Stromal cell of bone marrow (primary cell): ENCODE measurements at places on chromosomes 5 and 9.
A peak's percentile ranks its signal among the peaks of the same experiment; 100 is the strongest.

DNA sequence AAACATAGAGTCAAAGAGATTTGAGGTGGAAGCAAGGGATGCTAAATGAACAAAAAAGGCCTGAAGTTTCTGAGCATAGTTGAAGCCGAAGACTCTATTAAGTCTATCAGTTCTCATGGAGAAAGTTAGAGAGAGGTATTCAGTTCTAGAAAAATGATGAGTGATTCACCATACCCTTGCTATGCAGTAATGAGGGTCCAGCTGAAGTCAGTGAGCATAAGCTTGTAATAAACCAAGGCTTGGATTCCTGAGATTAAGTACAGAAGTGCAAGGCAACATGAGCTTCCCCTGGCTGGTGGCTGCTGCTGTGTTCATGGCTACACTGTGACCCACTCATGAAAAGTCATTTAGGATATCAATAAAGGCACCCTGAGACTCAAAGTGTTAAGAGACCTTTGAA, 129.7 kb upstream of the MTAP start:
- DNase-seq: no peak

DNA sequence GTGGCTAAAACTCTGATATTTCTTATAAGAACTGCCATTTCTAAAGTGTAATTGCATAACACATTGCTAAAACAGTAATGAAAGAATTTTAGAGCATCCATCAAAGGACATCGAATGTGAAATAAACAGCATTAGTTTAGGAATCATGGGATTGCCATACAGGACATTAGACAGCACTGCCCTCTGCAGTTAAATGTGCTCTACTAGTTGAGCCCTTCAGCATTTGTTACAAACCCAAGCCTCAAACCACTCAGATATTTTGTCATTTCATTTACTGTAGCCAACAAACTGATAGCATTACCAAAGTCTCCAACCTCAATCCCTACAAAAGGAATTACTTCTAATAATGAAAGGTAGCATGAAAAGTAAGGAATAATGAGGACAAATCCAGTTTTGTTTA, 116.8 kb upstream of the COX7C start:
- no peak for DNase-seq

GRCh38 chr9:14479163-14479560, 165.2 kb upstream of the NFIB start:
- no peak for DNase-seq

DNA sequence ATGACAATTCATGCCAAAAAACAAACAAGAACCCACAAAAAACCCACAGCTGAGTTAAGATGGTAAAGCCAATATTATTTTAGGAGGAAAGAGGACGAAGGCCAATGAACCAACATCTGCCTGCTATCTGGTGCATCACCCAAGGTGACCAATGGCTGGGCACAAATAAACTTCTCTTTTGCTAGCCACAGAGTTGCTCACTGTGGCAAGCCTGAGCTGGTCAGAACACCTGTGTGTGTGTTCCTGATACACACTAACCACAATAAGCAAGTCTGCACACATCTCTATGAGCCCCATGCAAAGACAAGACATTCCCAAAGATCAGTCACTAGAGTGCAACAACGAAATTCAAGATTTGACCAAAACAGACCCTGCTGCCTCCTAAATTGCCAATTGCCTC, 63.1 kb downstream of the RNF38 start:
- no peak for DNase-seq

- no peak for DNase-seq
Observed at GRCh38 chr5:154485850-154486426, 7.9 kb upstream of the HAND1 start.

- no peak for DNase-seq
Observed at GRCh38 chr5:180281706-180282105, 10.2 kb downstream of the MAPK9 start.

GRCh38 chr5:55319491-55319890, 11.7 kb downstream of the MTREX start:
- DNase-seq: no peak

GRCh38 chr5:15566306-15566705, 66.3 kb downstream of the FBXL7 start:
- no peak for DNase-seq

DNA sequence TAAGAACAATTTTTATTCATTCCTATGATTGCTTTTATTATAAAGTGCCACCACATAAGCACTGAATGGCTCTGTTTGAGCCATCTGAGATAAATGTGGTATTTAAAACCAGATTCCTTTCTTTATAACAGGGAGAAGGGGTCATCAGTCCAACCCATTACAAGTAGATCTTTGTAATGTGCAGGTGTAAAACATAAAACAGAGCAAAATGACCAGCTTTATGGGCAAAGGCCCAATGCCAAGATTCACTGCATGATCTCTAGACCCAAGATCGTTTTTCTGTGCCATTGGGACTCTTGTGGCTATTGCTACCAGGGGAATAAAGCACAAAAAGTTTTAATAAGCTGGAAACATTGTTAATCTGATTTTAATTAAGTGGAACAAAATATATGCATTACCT, 469.9 kb downstream of the PRR16 start:
- DNase-seq: no peak

- no peak for DNase-seq
Observed at GRCh38 chr5:158351485-158352125, 492.7 kb upstream of the CLINT1 start.

GRCh38 chr5:107365320-107366109, 305.2 kb downstream of the EFNA5 start:
- DNase-seq: no peak

- DNase-seq: no peak
Observed at GRCh38 chr5:142208777-142209312, 100.3 kb downstream of the NDFIP1 start.

DNA sequence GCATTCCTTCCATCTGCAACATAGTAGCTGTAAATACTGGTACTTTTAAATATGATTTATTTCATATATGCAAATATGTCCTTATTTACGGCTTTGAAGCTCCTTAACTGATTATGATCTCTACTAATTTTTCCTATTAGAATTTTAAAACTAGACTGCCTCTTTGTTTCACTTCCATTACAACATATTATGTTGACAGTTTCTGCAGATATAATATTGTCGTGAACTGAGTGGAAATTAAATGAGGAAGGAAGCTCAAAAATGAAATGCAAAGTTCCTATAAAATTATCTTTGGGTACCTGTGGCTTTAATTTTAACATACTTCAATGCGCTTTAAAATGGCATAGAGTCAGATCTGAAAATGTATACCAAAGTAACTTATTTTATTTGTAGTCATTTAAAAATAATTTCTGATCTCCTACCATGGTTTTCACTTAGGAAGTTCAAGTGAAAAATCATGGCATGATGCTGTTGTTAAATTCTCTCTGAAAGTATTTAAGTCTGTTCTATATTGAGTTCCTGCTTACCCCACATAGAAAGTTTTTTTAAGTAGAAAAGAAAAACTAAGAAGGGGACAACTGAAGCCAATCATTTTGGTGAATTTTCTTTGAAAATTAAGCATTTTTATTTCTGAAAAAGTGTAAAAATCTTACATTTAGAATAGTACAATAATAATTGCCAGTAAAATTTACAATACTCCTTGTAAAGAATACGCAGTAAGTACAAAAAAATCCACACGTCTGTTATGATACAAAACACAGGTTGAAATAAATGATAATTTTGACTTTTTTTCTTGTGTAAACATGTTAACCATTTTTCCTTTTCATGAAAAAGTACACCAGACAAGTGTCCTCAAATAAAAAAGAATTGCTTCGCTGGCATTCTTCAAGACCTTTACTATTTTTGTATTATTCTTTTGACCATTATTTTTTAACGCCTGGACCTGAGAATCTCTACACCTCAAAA, 2.6 kb downstream of the FOXD1 start:
- DNase-seq: no peak

DNA sequence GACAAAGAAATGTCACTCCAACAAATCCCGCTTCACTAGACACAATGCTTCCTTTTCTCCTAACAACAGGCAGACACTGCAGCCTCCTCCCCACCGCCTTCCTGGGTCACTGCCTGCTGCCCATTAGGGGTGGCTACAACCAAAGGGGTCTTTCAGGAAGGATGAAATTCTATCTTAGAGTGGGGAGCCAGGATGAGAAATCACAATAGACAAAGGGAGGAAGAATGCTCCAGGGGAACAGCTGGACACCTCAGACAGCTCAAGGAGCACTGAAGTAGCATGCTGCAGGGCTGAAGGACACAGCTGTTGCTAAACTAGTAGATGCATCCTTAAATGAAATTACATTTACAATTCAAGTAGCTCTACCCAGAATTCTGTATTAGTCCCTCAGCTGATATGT, 54.2 kb downstream of the PRELID2 start:
- DNase-seq: no peak

DNA sequence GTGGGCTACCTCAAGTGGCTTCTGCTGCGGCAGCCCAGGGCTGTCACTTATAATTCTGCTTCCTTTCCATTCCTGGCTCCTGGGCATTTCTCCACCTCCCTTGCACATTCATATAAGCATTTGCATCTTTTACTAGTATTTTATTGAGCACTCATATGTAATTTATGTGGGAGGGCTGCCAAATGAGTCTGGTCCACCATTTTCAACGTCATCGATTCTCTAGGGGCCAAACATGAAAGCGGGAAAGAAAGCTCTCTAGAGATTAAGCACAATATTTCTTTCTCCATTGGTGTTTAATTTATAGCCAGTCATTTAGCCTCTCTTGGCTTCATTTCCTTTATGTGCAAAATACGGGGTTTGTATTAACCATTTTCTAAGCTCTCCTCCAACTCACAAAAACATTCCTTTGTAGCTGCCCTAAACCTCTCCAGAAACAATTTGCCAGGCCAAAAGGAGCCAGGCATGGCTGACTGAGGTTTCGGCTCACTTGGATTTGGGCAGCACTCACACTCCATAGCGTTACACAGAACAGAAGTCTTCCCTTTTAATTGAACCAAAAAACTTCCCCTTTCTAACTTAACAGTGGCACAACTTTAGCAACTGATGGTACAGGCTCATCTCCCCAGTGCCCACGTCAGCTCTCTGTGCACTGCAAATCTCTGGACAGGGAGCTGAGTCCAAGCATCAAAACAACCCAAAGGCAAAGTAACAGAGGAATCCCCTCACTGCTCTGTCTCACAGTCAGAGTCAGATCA, 183.5 kb downstream of the ROR2 start:
- DNase-seq: no peak

GRCh38 chr9:131319486-131319885, 30.0 kb downstream of the PLPP7 start:
- no peak for DNase-seq

- peak; percentile 15 for DNase-seq
Observed at GRCh38 chr9:71302776-71303175, 181.4 kb upstream of the TRPM3 start.

DNA sequence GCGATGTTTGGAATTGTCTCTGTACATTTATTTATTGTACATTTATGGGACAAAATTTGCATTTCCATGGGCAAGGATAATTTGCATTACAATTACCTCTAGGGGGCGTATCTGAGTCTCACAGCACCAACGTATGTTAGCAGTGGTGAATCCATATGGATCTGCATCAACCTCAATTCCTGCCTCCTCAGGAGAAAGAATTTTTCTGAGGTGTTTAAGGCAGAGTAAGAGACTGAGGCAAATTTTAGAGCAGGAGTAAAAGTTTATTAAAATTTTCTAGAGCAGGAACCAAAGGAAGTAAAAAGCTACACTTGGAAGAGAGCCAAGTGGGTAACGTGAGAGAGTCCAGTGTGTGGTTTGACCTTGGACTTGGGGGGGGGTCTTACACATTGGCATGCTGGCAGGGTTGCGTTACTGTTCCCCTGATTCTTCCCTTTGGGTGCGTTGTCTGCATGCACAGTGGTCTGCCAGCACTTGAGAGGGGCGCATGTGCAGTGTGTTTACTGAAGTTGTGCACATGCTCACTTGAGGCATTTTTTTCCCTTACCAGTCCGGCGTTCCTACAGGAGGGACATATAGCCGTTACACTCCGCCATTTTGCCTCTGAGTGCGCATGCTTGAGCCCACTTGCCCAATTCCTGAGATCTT, 21.0 kb upstream of the RAB14 start:
- DNase-seq: no peak

- no peak for DNase-seq
Observed at GRCh38 chr9:125422853-125423252, 161.2 kb downstream of the GAPVD1 start.

DNA sequence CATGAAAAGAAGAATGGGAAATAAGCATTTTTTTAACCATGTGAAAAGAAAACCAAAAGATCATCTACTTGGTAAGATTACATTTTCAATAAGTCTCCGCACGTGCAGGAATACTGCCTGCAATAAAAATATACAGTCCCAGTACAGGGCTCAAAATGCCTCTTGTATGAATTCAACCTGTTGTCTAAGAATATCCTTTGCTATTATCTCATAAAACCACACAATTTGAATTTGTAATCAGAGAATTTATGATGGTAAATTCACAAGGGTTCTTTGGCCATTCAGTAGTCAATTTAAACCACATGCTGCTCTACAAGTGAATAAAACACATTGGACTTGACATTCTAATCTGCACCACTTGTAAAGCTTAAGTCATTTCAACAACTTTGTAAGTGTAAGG, 46.6 kb downstream of the ST8SIA4 start:
- DNase-seq: no peak

DNA sequence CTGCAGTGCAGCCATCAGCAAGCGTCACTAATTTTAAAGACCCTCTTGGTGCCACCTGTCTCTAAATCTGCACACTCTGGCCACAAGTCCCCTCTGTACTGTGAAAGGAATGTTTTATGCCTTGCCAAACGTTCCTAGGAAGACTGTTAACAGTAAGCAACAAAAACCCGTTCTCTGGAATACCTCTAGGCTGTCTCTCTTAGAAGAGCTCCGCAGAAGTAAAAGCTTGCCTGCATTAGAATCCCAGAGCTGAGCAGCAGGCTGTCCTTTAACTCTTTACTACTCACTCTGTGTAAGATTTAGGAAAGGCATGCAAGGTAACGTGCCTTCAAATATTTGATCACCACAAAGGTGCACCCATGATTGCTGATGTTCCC, 53.9 kb upstream of the C9orf72 start:
- DNase-seq: no peak

DNA sequence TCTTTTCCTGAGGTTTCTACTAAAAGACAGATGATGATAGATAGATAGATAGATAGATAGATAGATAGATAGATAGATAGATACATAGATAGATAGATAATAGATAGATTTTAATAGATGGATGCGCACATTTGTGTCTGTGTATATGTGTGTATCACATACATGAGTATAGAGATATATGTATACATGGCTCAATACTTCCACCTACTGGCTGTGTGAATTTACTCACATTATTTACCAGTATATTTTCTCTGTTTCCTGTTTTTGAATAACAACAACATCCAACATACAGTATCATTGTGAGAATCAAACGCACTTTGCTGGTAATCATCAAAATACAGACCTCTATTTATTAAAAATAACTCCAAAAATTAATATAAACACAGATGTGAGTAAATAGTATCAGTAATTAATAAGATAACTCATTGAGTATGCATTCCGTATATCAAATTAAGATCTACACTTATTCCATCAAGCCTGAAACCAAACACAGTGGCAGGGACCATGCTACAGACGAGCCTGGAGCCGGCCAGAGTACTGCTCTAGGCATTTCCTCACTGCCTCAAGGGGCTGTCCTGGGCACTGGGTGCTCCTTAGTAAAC, 338.0 kb downstream of the SEMA5A start:
- DNase-seq: peak; percentile 21
